AG10803 (cell line): ENCODE measurements at places on chromosomes 1 and 21.

- DNase-seq, result peak; percentile 55
Measured at GRCh38 chr1:14924455-14925331, 228.9 kb upstream of the TMEM51 start.

DNA sequence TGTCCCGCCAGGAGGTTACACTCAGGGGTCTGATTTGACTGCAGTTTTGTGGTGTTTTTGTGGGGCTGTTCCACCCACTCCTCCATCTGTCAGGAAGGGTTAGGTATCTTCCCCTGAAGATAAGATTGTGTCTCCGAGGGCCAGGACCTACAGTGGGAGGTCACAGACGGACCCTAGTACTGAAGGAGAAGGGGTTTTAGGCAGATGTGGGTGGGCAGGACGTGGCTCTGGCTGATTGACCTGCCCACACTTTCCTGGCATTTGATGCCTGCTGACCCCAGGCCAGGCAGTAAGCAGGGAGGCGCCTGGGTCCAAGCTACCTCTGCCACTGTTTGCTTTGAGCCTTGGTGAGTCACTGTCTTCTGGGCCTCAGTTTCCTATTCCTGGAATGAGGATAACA lies 13.9 kb downstream of the RPS6KA1 start:
- DNase-seq, result no peak

DNA sequence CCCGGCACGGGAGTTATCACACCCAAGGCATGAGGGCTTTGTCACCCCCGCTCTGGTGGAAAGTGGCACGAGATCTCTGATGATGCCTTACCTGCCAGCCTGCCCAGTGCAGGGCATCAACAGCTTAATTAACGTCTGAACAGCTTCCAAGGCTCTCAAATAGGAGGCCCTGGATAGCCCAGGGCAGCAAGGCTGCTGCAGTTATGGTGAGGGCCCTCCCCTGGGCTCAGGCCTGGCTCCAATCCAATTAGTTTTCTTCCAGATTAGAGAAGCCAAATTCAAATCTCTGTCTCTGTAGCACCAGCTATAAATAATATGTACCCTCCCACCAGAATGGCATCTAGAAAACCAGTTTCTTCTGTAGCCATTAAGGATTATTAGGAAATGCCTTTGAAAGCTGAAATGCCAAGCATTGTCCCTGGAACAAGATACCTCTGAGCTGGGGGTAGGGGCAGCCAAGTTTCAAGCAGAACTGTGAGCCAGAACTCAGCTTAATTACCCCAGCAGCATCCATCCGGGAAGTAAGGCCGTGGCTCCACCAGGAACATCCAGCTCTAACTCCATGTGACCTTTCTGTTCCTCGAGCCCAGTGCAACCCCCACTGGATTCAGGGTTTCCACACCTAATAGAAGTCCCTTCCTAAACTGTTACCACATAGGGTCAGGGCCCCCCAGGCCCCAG lies 12.5 kb downstream of the QSOX1 start:
- no peak for DNase-seq

DNA sequence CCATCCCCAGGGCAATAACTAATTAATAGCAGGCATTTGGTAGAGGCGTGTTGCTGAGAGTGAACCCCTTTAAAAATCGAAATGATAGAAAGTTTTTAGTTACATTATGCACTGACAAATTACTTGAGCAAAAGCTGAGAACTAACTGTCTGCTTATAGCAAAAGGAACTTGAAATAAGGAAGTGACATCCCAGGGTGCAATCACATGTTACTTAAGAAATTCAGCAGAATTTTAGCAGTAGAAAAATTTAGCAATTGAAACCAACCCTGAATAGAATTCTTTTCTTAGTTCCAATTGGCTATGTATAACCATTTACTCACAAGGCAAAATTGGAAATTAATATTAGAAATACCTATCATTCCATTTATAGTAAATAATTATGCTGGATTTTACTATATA lies 139.5 kb upstream of the SAMSN1 start:
- DNase-seq, result no peak
